ENCODE measurements at places on chromosomes 1 and 21.

DNA sequence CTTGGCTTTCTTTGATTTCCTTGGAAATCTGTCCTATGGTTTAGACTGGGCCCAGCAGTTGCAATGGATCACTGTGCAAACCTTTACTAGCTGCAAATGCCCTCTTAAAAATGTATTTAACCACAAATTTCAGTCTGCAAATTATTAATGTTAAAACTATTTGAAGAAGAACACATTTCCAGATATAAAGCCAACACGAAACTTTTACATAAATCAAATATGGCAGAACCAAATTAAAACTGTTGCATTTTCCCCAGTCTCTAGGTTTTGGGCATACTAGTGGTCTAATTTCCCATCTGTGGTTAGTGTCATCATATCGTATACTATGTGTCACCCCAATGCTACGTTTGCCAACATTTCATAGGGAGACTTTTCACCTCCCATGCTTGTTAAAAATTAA lies 52.3 kb downstream of the HMCN1 start:
- no peak for DNase-seq

DNA sequence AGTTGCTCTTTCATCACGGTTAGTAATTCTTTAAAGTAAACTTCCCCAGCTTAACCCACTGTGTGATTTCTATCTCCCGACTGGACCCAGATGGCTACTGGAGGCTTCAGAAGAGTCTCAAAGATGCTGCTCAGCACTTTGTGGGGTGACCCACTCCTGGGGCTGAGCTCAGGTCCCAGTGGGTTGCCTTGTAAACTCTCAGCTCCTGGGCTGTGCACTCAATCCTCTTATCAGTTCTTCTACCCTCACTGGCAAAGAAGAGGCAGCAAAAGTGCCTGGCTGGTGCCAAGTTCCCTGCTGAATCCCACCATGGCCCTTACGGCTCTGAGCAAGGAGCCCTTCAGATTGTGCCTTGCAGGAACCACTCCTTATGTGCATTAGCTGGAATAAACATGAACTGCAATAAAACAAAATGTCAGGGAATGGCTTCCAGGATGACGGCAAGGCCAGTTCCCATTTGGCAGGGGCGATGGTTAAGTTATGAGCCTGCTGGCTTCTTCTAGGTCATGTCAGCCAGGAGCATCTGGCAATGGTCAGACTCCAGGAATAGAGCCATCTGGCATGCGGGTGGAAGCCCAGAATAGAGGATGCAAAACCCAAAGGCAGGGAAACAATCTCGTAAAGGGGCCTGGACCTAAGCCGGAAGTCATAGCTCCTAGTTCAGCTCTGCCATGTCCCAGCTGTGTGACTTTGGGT lies 6.8 kb downstream of the MYOC start:
- DNase-seq: no peak

DNA sequence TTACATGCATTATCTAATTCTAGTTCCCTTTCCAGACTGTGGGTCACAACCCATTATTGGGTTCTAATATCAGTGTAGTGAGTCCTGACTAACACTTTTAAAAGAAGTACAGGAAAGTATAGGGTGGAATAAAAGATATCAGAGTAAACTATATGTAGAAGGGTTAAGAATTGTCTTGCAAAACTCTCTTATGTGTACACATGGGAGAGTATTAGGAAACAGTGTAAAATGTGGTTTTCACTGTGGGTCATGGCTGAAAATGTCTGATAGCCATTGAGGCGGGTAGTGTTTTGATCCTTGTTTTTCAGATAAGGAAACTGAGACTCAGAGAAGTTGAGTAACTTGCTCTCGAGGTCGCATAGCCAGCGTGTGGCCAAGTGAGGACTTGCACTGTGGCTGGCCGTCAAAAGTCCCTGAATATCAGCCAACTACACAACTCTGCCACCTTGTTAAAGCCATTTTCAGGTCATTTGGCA lies 18.5 kb upstream of the MTARC1 start:
- no peak for DNase-seq

- peak; percentile 75 for DNase-seq
These were observed 111.2 kb upstream of the NBPF11 start for GRCh38 chr1:148263128-148263905.

GRCh38 chr1:112318698-112319370 lies 77.2 kb upstream of the CTTNBP2NL start:
- no peak for DNase-seq

- no peak for DNase-seq
These were observed 130.0 kb upstream of the TNR start for GRCh38 chr1:175873290-175873935.

- DNase-seq: no peak
These were observed at the start of gene LRP8 for GRCh38 chr1:53328009-53328461. TSS of gene LRP8 (minus strand) at chr1:53328070. CDS start at chr1:53327912, 158 bp downstream.

DNA sequence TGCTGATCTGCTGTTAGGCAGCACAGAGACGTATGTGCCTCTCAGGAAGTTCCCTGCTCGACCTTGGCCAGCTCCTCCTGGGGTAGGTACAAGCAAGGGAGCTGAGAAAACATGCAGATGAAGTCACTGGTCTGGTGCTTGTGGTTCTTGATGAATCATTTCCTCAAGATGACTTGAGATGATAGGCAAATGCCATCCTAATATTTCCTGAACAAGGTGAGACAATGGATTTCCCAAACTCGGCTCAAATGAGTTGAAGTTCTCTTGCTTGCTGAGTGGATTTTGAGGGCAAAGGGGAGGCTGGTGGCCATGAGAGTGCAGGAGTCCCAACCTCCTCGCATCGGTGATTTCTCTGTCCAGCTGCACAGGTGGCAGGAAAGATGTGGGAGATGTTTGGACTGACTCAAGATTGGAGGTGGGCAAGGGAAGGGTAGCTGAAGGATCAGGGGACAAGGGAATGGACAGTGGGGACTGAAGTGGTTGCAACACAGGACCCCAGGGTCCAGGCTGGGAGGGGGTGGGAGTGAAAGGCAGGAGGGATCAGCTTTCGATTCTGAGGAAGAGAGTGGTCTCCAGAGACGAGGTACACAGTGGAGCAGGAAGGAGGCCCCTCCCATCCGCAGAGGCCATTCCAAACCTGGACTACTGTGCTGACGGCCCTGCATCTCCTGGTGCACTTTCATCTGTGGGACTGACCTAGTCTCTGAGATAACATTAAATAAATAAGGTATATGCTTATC lies 63.9 kb downstream of the CAPN2 start:
- peak; percentile 60 for DNase-seq

DNA sequence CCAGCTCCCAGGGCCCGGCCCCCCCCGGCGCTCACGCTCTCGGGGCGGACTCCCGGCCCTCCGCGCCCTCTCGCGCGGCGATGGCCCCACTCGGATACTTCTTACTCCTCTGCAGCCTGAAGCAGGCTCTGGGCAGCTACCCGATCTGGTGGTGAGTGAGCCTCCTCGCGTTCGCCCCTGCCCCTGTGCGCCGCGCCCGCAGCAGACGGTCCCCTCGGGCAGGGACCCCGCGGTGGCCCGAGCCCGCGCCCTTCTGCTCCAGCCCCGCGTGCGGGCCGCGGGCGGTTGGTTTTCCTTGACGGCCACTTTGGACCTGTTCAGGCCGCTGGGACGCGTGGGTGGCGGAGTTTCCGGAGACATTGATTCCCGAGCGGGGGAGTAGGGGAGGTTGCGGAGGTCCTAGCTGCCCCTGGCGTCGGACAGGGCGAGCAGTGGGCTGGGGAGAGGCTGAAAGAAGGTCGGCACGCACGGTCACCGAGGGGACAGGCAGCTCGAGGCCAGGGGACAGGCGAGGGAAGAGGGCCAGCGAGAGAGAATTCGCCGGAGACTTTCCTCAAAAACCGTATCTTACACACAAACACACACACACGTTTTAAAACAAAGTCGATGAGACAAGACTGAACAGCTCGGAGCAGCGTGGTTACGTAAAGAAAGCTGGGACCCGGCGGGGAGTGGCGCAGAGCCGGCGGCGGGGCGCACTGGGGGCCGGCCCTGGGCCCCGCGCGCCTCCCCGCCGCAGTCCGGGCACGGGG lies 427 bp downstream of the WNT3A start:
- no peak for DNase-seq

All from retinal pigment epithelial cell (primary cell).